Activated CD4-positive, CD25-positive, alpha-beta regulatory T cell (primary cell): ENCODE measurements at places on chromosomes 7 and 10.

DNA sequence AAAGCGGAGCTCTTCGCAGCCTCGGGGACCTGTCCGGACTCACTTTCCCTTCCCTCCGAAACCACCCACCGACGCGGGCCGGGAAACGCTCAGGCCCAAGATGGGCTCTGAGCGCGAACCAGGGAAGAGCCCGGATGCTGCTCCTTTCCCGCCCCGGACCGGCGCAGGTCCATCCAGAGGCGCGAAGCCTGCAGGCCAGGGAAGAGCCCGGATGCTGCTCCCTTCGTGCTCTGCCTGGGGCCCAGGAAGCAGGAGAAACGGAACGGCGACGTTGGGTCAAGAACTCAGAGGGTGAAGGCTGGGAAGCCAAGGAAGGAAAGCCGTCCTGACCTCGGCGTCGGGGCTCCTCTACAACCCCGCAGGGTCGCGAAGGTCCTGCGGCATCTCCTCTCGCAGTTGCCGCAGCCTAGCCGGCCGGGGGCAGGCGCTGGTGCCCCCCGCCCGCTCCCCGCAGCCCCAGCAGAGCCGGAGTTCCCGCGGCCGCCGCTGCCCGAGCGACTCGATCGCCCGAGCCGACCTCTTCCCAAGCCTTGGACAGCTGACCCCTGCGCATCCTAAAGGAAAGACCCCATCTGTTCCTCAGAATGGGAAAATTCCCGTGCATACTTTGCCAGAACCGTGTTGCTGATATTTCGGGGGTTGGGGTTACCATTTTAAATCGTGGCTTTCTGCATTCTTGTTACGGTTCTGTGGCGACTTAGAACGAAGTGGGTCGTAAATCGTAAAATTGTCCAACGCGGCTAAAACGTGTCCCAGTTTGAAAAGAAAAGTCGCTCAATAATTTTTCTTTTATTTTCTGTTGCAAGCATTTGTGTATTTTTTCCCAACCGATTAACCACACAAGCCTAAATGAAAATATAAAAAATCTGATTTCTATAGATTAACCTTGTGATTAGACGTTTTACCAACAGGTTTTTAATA is 7.5 kb downstream of the HOXA1 start:
- no peak for DNase-seq

DNA sequence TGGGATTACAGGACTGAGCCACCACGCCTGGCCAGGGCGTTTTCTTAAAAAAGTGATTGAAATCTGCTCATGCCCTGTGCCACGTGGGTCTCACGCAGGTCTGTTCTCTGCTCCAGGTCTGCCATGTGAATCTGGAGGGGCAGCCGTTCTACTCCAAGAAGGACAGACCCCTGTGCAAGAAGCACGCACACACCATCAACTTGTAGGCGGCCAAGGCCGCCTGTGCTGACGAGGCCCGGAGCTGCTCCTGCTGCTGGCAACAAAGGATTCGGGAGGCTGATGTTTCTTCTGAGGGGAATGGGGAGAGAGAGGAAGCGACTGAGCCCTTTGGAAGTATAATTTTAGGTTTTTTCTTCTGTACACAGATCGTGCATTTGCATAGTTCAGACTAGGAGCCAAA is 23.6 kb upstream of the BMPR1A start:
- no peak for DNase-seq

DNA sequence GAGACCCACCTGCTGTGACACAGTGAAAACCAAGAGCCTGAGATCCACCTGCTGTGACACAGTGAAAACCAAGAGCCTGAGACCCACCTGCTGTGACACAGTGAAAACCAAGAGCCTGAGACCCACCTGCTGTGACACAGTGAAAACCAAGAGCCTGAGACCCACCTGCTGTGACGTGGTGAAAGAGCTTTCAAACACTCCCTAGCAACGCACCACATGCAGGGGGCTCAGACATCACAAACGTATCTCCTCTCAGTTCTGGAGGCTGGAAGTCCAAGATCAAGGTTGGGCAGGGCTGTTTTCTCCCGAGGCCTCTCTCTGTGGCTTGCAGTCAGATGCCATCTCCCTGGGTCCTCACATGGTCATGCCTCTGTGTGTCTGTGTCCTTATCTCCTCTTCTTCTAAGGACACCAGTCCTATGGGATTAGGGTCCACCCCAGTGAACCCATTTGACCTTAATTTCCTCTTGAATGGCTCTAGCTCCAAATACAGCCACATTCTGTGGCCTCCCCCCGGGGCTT is 43.8 kb downstream of the INSIG1 start:
- DNase-seq: no peak

DNA sequence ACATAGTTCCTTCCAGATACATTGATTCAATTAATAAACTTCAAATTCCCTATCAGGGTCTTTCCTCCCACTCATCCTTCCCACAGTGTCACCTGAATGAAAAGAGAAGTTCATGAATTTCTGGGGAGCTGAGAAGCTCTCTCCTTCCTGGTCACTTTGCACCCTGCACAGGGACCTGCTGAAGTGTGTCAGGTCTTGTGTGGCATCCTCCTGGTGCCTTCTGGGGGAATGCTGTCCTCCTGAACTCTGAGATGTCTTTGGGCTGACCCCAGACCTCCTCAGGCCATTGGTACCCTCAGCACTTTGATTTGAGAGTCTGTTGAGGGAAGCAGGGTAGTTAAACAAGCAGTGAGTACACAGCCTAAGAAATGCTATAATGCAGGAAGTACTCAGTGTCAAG is 39.5 kb upstream of the ITGA8 start:
- no peak for DNase-seq
